ENCODE measurements at places on chromosomes 7 and 10.

- peak; percentile 5 for DNase-seq
Observed at GRCh38 chr10:13930120-13930519, 343.4 kb downstream of the PRPF18 start.

- no peak for DNase-seq
Observed at GRCh38 chr7:148866362-148866761, 17.7 kb downstream of the EZH2 start.

DNA sequence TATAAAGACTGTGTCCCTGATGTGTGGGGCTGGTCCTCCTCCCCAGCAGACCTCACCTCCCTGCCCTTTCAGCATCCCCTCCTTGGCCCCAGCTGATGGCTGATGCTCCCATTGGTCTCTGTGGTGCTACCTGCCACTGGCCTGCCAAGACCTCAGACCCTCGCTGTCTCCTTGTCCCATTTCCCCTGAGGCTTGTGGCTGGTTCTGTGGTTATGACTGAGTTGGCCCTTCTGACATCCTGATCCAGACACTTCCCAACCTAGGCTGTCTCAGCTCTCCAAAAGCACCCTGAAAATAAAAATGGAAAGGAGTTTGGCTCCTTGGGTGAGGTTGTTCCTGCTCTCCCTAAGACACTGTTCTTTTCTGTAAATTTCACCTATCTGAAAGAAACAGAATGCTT lies 214.2 kb downstream of the RPS24 start:
- no peak for DNase-seq

- DNase-seq: no peak
Observed at GRCh38 chr7:99767662-99768061, 16.3 kb downstream of the CYP3A4 start.

DNA sequence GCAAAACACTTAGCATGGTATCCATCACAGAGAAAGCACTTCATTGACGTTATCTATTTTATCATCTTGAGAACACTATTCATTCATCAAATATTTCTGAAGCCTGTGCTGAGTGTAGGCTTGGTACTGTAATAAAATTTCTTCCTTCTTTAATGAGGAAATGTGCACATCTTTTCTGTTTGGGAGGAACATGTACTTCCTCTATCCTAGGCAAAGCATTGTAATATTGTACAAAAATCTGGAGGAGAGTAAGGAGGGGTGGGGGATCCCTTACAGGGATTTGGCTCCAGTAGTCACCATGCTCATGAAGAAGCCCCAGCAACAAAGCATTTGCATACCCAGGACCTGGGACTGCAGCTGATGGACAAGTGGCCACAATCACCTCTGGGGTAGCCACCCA lies 39.9 kb upstream of the SORCS3 start:
- DNase-seq: no peak

DNA sequence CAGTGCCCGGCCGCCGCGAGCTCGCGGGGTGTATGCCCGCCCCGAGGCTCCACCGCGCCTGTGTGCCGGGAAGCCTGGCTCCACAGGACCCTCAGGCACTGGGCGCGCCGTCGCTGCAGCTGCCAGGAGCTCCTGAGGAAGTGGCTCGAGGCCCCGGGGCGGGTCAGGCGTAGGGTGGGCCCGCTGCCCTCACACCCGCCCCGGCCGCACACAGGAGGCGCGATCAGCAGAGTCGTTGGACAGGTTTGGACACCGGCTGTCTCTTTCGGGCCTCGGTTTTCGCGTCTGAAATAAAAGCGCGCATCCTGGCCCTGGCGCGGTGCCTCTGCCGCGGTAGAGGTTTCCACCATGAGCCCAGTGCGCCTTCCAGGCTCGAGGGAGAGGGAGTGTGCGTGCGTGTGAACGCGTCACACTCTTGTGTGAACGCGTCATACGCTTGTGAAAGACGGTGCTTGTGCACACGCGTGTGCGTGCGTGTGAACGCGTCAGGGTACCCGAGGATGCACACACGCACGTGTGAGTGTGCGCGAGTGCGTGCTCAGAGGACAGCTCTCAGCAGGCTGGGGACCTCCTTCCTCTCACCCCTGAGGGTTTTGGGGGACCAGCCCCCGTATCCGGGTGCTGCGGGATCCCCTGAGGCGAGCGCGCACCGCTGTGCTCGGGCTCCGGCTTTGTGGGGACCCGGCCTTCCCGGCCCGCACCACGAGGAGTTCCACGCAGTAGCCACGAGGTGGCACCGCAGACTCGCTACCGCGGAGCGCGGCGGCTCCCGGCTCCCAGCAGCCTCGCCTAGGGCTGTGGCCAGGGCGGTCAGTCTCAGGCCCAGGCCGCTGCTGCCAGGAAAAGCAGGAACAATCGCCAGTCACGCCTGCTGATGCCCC lies 83.8 kb downstream of the BMS1 start:
- peak; percentile 59 for DNase-seq

GRCh38 chr7:30505174-30505697 lies 607 bp upstream of the GGCT start:
- DNase-seq: no peak

DNA sequence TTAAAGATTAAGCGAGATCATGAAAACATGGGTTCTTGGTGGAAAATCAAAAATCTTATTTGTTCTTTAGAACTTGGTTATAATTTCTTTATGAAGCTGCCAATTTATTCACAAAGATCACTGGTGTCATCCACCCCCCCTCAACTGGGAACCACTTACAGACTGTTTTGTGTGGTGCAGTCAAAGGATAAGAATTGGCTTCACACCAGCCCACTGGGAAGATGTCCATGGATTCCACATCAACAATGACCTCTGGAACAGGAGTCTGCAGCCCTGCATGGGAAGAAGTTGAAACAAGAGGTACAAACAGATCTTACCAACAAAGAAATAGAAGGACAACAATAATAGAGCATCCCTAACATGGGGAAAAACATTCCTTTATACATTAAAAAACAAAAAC lies 205.2 kb downstream of the SFMBT2 start:
- no peak for DNase-seq

DNA sequence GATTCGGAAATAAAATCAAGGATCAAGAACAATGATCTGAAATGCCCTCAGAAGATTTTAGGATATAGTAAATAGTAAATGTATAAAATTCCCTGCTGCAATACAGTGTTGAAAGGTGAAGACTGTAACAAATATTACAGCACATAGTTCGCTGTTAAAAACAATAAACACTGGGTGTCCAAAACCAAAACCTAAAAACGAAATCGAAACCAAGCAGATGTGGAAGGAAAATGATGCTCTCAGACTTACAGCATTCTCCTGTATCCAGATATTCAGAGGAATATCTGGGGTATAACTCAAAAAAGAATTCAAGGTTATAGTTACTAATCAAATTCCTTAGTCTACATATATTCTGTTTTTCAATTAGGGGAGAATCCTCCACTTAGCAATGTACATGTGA lies 708.1 kb upstream of the PCDH15 start:
- DNase-seq: no peak

GRCh38 chr10:33573606-33574005 lies 239.1 kb upstream of the NRP1 start:
- DNase-seq: no peak

DNA sequence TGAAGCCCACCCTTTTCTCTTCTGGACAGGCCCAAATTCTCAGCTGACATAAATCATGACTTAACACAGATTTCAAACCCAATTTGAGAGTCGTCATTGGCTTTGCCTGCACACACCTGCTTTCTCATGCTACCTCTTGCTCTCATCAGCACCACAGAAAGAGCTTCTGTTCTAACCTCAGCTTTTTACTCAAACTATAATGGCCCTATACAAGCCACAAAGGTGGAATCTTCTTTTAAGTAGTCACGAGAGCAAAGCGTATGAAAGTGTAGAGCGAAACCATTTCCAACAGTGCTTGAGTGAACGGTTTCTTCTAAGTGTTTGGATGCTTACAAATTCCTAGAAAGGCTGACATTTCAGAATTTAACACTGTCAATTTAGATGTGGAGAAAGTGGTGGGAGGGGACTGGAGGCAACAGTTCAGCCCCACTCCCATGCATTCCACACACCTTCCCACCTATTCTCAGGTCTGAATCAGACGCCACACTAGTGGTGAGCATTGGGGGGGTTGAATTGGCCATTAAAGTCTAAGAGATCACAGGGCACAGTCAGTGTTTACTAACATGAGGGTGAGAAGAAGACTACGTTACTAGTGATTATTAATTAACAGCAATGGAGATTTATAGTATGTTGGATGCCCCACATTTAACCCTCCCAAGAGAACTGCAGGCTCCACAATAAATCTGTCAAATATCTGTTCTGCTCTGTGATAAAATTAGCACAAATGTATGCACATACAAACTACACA lies 114.0 kb downstream of the PRKCQ start:
- peak; percentile 32 for DNase-seq

- no peak for DNase-seq
Observed at GRCh38 chr10:128429835-128430513, 303.8 kb upstream of the MKI67 start.

- DNase-seq: no peak
Observed at GRCh38 chr7:28804990-28805389, 153.1 kb downstream of the TRIL start.

GRCh38 chr7:972676-973309 lies 2.6 kb downstream of the COX19 start:
- no peak for DNase-seq
